ENCODE measurements at places on chromosomes 1 and 21.

GRCh38 chr1:103208844-103209243 is 100.5 kb upstream of the COL11A1 start:
- DNase-seq = no peak

DNA sequence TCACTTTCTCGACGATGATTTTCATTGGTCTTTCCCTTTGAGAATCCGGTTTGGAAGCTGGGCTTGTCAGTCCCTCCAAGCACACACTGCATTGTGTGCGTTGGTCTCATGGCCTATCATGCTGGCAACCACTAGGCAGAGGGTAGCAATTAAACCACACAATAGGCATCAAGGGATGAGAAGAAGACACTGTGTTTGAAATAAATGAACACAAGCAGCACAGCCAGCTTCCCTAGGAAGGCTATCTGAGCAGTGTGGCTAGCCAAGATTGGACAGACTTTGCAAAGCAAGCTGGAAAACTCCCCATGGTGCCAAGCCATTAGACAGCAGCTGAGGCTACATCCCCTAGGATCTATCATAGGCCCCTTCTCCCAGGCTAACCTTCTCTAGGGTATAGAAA is 288.7 kb downstream of the NUF2 start:
- no peak for DNase-seq

DNA sequence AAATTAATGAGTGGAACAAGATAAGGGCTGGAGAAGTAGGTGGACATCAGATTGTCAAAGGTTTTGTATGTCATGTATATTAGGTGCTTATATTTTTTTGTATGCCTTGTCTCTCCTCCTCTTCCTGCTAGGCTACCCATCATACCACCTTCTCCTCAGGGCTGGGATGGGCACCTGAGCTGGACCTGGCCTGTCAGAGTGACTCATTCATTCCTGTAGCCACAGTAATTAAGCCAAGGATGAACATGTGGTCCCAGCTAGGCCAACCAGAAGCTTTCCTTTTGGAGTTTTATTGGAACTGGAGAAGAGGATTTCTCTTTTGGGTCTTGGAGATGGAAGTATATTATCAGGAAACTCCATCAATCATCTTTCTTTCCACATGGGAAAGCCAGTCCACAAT is 21.2 kb downstream of the PTGS2 start:
- DNase-seq = no peak

- DNase-seq = no peak
Observed at GRCh38 chr1:30872948-30873263, 35.7 kb downstream of the SDC3 start.

- DNase-seq = no peak
Observed at GRCh38 chr1:11796036-11796828, 9.5 kb downstream of the MTHFR start.

Data from liver (tissue), 10 donors.